Left cardiac atrium (tissue), 4 donors: ENCODE measurements at places on chromosomes 7 and 10. TPM values are rescaled to one million over a fixed set of nuclear protein-coding genes. Genes with fewer than 3 reads are reported as not detected.
A peak's percentile ranks its signal among the peaks of the same experiment; 100 is the strongest.

- DNase-seq: peak; percentile 67
Observed at GRCh38 chr7:30920584-30921539, 9.2 kb downstream of the AQP1 start.

The CAMK2B gene
- 98.7 TPM for total RNA-seq

GRCh38 chr7:156020566-156020965 is 208.3 kb upstream of the SHH start:
- DNase-seq: no peak

The CHRM2 gene
- total RNA-seq: 45.8 TPM

The DGKB gene
- 1.9 TPM for total RNA-seq

- no peak for DNase-seq
Observed at GRCh38 chr7:105816954-105817615, 59.3 kb downstream of the ATXN7L1 start.

The PHTF2 gene
- 17.3 TPM for total RNA-seq

- DNase-seq: no peak
Observed at GRCh38 chr10:82213784-82214183, 338.8 kb downstream of the NRG3 start.

- no peak for DNase-seq
Observed at GRCh38 chr7:111238886-111239285, 148.0 kb downstream of the LRRN3 start.

The GLRX3 gene
- 53.5 TPM for total RNA-seq

- no peak for DNase-seq
Observed at GRCh38 chr7:15985587-15986384, 299.3 kb upstream of the MEOX2 start.

- DNase-seq: no peak
Observed at GRCh38 chr10:3528271-3528670, 256.7 kb downstream of the KLF6 start.

DNA sequence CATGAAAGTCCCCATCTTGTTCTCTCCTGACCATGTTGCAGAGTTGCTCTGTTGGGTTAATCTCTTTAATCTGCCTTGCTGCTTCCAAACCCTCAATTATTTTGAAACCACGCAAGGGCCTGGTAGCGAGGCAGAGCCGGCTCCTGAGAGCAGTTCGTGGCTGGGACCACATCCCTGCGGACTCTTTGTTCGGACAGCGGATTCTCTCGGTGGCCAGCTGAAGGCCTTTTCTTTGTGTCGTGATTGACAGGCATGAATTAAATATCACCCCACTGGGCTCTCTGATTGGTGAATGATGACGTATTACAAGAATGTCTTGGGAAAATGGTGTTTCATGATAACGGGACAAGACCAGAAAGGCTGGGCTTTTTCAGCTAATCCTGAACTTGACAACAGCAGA is 66.9 kb upstream of the ARHGAP21 start:
- DNase-seq: no peak

The AKR1C8 gene
- not detected for total RNA-seq

The EBF3 gene
- 6.0 TPM for total RNA-seq

The HOXA13 gene
- not detected for total RNA-seq

DNA sequence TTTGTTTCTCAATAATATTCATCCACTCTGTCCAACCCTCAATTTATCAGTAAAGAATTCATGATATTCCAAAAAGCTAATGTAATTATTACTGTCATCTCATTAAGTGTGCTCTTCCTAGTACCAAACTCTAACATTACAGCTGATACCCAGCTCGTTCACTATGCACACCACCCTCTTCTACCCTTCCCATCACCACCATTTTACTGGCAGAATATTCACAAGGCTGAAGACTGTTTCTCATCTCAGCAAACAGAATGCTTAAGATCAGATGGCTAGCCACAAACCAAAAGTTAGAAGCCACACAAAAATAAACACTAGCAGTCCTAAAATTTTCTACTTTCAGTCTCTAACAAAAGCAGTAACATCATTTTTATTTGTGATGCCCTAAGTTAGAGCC is 121.5 kb downstream of the SRPK2 start:
- no peak for DNase-seq

DNA sequence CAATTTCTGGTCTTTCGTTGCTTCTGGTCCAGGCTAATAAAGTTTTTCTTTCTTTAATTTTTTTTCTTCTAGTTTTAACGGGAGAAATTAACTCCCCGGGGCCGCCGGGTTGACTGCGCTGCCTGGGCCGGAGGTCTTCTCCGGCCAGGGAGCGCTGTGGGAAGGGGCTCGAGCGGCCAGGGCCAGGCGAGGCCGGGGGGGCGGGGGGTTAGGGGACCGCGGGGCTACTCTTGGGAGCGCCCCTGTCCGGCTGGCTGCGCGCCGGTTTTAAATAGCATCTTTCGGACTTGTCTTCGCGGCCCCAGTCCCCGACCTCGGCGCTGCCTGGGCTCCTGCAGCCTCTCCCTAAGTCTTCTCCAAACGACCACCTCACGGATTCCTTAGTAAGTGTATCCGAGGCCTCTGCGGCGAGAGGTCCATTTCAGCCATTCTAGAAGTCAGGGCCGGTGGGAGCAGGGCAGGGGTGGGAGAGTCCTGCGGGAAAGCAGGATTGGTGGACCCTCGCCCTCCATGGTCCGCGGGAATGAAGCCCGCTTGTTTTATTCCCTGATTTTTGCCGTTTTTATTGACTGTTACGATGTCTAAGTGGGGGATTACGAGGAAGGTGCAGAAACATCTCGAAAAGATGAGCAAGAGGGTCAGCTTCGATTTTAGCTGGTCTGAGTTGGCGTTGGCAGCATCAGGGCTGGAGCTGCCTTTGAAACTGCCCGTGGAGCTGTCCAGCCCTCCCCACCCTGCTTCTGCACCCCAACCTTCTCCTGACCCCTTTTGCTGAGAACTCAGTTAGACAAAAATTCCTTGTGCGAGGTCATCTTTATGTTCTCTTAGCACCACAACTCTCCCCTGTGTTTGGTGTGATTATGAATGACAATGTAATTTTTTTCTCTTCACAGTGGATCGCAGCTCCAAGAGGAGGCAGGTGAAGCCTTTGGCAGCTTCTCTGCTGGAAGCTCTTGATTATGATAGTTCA is 555 bp downstream of the PHF14 start:
- no peak for DNase-seq

The OR13A1 gene
- total RNA-seq: not detected

DNA sequence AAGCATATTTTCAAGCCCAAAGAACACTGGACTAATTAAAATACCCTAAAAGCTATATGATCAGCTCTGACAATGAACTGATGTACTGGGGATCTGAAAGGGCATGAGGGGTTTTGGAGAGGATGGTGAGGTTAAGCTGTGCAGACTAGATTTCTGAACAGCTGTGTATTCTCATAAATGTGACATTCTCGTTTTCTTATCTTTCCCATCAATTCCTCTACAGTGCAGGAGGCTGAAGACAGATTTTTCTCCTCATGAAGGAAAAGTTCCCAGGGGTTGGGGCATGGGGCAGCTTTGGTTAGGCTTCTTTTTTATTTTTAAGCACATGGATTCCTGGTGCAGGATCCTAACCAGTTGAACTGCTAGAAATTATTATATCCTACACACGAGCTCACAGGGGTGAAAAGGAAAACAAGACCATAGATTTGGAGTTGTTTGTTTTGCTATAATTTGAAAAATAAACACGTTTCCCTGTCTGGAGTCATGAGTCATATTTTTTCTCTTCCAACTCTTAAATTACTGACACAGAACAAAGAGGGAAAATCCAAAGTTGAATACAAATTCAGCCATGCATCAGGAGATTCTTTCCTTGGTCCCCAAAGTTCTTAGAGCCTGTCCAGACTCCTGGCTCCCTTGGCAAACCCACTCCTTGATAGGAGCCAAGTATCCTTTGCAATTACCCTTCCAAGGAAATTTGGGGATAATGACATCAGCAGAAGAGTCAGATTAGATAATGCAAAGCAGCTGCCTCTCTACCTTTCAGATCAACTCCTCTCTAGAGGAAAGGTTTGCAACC is 147.7 kb upstream of the NPVF start:
- DNase-seq: no peak

The CYP3A4 gene
- 0.32 TPM for total RNA-seq

DNA sequence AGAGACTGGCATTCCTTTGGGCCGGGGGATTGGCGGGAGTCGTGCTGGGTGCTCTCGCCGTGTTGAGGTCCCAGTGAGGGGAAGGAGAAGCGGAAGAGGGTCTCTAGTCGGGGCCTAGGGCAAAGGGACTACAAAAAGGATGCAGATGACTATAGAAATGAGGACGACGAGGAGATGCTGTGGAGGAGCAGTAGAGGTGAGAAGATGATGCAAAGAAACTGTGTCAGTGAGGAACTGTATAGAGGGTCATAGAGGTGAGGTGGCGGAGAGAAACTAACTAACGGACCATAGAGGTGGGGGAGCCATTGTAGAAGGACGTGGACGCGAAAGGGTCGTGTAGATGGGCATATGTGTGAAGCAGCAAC is 324 bp downstream of the TWNK start:
- DNase-seq: no peak

The ACSL5 gene
- total RNA-seq: 10.5 TPM

The EPHA1 gene
- 0.71 TPM for total RNA-seq

The CNNM1 gene
- 0.15 TPM for total RNA-seq

GRCh38 chr10:109386101-109386500 is 537.2 kb downstream of the XPNPEP1 start:
- DNase-seq: no peak

DNA sequence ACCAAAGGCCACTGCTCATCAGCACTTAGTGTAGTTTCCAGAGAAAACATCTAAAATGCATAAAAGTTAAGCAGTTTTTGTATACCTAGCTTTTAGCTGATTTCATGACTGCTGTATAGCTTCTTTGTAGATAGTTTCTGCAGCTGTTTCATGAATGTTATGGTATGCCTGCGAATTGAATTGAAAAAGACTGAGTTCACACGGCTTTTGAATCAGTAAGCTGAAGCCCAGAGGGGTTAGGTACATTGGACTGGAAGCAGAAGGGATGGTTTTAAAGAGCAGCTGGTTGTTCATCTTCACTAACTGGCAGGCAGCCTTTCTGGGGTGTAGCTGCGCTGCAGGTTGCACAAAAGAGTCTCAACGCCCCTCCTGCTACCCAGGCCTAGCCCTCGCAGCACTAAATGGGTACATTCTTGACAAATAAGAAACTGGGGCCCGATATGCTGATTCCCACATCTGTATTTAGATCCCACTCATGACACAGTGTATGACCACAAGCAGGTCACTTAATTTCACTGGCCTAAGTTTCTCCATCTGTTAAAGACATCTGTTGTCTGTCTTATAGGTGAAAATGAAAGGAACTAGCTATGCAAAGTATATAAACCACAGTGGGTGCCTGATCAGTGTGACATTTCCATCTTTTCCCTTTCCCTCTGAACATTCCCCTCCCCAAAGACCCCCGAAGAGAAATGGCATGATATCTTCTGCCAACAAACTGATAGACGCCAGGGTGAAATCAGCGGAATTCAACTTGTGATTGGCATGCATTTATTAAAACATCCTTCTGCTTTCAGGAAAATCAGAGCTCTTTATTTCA is 85.9 kb upstream of the AGBL3 start:
- DNase-seq: no peak

The LHFPL3 gene
- total RNA-seq: not detected

DNA sequence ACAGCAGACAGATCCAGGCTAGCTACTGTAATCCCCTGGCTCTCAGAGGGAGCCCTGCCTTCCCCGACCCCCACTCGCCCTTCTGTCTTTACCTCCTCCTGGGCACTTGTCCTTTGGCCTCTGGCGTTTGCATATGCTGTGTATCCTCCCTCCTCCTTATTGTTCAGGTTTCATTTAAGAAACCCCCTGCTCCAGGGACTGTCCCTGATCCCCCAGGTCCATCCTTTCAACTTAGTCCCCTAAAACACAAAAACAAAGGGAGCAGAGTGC is 25.7 kb downstream of the GRID1 start:
- DNase-seq: no peak

The LMOD2 gene
- 220 TPM for total RNA-seq

The CYP3A7 gene
- not detected for total RNA-seq

GRCh38 chr7:91771394-91771793 is 109.1 kb downstream of the MTERF1 start:
- no peak for DNase-seq

The TET1 gene
- total RNA-seq: 3.4 TPM

DNA sequence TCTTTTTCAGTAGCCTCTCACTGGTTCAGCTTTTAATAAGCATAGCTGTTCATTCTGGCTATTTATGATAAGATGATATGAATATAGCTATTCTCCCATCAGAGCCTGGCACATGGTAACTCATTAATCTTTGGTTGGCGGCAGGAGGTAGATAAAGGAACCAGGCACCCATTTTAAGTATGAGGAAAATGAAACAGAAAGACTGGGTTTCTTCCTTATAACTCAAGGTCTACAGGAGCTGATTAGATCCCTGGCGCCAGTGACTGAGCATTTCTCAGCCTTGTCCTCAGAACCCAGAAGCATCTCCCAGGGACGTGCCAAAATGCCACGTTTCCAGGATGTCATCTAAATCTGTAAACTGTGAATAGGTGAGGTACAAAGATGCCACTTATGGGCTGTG is 141.9 kb downstream of the TCF7L2 start:
- no peak for DNase-seq

DNA sequence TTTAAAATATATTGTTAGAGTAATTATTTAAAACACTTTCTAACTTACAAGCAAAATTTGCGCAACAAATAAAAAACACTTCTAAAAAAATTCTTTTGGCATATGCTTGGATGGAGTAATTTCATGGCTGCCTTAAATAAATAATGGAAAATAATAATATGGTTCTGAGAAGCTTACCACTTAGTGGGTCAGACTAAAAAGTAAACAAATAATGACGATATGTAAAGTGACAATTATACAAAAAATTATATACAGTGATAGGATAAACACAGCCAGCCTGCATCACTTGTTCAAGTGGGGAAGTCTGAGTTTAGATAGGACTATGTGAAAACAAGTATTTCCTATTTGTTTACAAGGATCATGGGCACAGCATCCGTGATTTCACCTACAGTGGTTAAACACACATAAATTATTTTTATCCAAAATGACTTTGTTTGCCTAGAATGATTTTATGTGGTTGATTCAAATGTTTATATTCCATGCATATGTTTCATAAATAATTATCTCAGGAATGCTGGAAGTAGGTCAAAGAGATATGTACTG is 141.7 kb upstream of the SEMA3D start:
- DNase-seq: no peak

The CDK6 gene
- 12.9 TPM for total RNA-seq

DNA sequence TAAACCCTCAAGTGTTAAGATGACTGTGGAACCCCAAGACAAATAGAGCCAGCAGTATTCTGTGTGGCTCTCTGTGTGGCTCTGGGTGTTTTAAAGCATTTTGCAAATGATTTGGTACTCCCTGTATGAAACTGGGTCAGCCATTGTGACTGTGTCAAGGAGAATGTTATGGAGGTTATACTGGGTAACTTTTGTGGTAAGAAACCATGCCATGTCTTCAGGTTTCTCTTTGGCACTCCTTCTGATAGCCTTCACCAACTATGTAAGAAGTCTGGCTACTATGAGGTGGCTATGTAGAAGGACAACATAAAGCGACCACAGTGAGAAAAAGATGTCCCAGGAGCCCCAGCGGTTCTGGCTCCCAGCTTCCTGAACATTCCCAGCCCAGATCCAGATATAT is 226.6 kb upstream of the RHOBTB1 start:
- no peak for DNase-seq

- DNase-seq: no peak
Observed at GRCh38 chr7:142863891-142864685, 9.2 kb downstream of the EPHB6 start.

- no peak for DNase-seq
Observed at GRCh38 chr7:45151967-45152366, 5.6 kb upstream of the RAMP3 start.

- no peak for DNase-seq
Observed at GRCh38 chr10:38072552-38072951, 21.6 kb upstream of the ZNF37A start.

The TRPV6 gene
- 0.27 TPM for total RNA-seq

The WDFY4 gene
- total RNA-seq: 3.8 TPM

The PIP4K2A gene
- 24.5 TPM for total RNA-seq

- DNase-seq: no peak
Observed at GRCh38 chr10:42652858-42653257, 14.5 kb upstream of the ZNF33B start.

The GHRHR gene
- total RNA-seq: not detected
